Mesothelial cell of epicardium (in vitro differentiated cells): ENCODE measurements at places on chromosomes 6 and 20.

DNA sequence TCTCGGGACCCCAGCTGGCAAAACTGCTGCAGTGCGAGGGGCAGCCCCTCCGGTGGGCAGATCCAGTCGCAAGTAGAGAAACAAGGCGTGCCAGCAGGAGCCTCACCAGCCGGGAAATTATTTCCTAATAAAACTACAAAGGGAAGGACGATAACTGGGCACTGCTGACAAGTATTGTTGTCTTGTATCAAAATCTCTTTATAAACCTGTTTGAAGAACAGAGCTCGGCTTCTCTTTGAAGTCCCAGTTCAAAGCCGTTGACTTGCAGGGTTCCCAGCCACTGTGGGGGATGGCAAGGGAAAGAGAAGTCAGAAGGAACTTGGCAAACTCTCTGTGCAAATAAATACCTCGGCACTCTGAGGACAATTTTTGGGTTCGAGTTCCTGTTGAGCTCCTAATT lies 504.5 kb downstream of the CD83 start:
- DNase-seq = no peak

GRCh38 chr6:17930321-17930993 lies 57.0 kb downstream of the KIF13A start:
- no peak for DNase-seq

DNA sequence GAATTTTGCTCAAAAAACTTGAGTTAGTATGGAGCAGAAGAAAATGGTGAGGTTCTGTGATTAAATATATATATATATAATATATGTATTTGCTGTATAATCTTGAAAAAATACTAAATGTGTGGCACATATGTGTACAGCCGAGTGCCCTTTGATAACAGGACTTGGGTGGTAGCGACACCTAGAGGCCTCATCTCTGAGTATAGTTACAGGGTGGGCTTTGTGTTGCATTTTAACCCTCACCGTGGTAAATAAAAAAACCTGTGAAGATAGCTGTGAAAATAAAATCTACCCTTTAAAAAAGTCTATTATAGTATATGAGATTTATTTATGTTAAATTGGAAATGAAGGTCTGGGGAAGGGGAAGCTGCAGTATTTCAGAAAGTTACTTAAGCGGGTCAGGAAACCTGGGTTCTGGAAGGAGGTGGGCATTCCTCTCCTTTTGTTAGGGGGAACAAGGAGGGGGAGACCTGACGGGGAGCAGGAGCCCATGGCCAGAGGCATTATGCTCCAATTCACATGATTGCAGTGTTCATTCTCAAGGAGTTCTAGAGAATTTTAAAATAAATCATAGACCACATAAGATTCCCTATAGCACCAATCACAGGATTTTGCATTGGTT lies 82.7 kb downstream of the SH3BGRL2 start:
- DNase-seq = peak; percentile 51

DNA sequence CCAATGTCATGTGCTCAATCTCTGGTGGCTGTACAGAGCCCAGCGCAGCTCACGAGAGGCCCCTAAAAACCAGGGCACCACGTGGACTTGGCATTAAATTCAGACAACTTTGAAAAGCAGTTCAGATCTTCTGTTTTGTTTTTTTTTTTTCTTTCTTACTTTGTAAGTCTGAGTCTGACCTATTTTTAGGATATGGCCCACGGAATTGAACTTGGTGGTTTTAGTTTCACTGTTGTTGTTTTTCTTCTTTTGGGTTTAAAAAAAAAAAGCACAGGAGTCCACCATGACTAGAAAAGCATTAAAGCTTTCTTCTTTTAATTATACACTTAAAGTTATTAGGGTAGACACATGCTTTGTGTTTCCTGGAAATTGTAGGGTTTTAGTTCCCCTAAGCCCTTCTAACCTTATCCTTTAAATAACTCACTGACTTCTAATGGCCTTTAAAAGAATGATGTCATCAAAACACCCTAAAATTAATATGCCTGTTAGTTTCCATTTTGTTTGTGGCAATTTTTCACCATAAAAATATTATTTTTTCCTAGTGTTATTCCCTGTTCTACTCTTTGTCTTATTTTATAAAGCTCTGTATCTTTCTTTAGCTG lies 48.5 kb upstream of the CCN2 start:
- DNase-seq = no peak

GRCh38 chr6:128504003-128504654 lies 16.3 kb downstream of the PTPRK start:
- no peak for DNase-seq
